Body of pancreas (tissue), 4 donors: ENCODE measurements at places on chromosomes 4 and X. TPM values are rescaled to one million over a fixed set of nuclear protein-coding genes. Genes with fewer than 3 reads are reported as not detected.

ARHGAP24 gene
- total RNA-seq, result 43.3 TPM

TIGD4 gene
- total RNA-seq, result 0.78 TPM

ATP1B4 gene
- not detected for total RNA-seq

EGF gene
- 51.1 TPM for total RNA-seq
